ENCODE measurements at places on chromosomes 6 and 20.

DNA sequence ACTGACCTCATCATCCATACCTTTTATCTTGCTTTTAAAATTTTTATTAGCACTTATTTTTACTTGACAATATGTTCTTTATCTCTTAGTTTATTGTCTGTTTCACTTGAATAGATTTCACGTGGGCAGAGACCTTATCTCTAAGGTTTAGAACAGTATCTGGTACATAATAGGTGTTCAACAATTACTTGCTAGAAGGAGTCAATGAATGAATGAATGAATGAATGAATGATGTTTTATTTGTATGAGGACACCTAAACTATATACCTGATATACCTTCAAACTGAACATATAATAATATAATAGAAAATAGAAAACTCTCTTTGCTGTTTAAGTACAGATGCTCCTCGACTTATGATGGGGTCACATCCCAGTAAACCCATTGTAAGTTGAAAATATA lies 412.6 kb downstream of the CDKAL1 start:
- no peak for DNase-seq

GRCh38 chr6:132310921-132311320 lies 90.4 kb downstream of the MOXD1 start:
- DNase-seq: no peak

- DNase-seq: no peak
These were observed 264.9 kb downstream of the TBC1D7 start for GRCh38 chr6:13063300-13063918.

- DNase-seq: no peak
These were observed 128.3 kb downstream of the MAP3K7 start for GRCh38 chr6:90458353-90459224.

GRCh38 chr6:170388113-170388512 lies 81.6 kb downstream of the FAM120B start:
- no peak for DNase-seq

GRCh38 chr6:144027932-144028587 lies 20.0 kb upstream of the PLAGL1 start:
- no peak for DNase-seq

GRCh38 chr6:30951907-30952469 lies 11.2 kb downstream of the MUCL3 start:
- no peak for DNase-seq

DNA sequence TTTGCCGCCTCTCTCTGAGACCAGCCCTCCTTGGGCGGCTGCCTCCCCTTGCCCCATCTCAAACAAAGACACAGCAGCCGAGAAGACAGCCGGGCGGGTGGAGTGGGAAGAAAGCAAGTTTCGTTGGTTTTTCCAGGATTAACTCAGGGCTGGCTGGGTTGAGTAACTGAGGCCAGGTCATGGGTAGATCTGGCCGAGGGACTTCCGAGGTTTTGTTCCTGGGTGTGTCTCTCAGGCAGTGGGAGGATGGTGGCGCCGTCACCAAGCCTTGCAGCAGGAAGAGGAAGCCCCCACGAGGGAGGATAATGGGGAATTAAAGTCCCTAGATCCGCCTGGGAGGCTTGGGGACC lies 167.2 kb downstream of the TTLL2 start:
- DNase-seq: no peak
